A549 treated with ZK216348 at 1 μM for 4 hours (cell line): ENCODE measurements at places on chromosomes 11 and 22. TPM values are rescaled to one million over a fixed set of nuclear protein-coding genes. Genes with fewer than 3 reads are reported as not detected.

The HRAS gene
- 79.3 to 152 TPM (median 149 TPM) in 5 replicates for total RNA-seq

The BIK gene
- total RNA-seq, result 0.81 to 2.1 TPM (median 1.2 TPM) in 5 replicates

The C11orf42 gene
- total RNA-seq, result not detected in 5 replicates

The OR2AT4 gene
- not detected in 5 replicates for total RNA-seq

The SUSD2 gene
- 41.6 to 76.6 TPM (median 72.0 TPM) in 5 replicates for total RNA-seq

The MYO18B gene
- total RNA-seq, result 0.07 to 0.15 TPM in 2 of 5 replicates, not detected in the others

The LGALS12 gene
- total RNA-seq, result not detected in 5 replicates

The H19 gene
- total RNA-seq, result 6.6 to 16.7 TPM (median 12.0 TPM) in 5 replicates

The CHRM4 gene
- 0.33 to 1.3 TPM (median 0.48 TPM) in 5 replicates for total RNA-seq

The F2 gene
- total RNA-seq, result 2.0 to 3.0 TPM (median 2.4 TPM) in 5 replicates

The SLC7A4 gene
- not detected in 5 replicates for total RNA-seq

The SORL1 gene
- 1.3 to 2.0 TPM (median 1.6 TPM) in 5 replicates for total RNA-seq

The TNNI2 gene
- 0.39 TPM in 1 of 5 replicates, not detected in the others for total RNA-seq

The RNF214 gene
- total RNA-seq, result 9.1 to 12.9 TPM (median 10.4 TPM) in 5 replicates

The DEPDC7 gene
- total RNA-seq, result 4.6 to 9.1 TPM (median 7.3 TPM) in 5 replicates

The SPDYC gene
- total RNA-seq, result not detected in 5 replicates

The DEUP1 gene
- total RNA-seq, result not detected in 5 replicates

The JRKL gene
- 3.8 to 7.3 TPM (median 6.0 TPM) in 5 replicates for total RNA-seq

The WNT11 gene
- 0.75 to 2.1 TPM (median 1.5 TPM) in 5 replicates for total RNA-seq

The TESMIN gene
- total RNA-seq, result 2.8 to 7.3 TPM (median 5.1 TPM) in 5 replicates

The TRIM34 gene
- 2.6 to 4.3 TPM (median 3.5 TPM) in 5 replicates for total RNA-seq

The DNAJB7 gene
- not detected in 5 replicates for total RNA-seq

The OR10S1 gene
- total RNA-seq, result not detected in 5 replicates

The ZC3H12C gene
- total RNA-seq, result 5.4 to 11.0 TPM (median 9.2 TPM) in 5 replicates

The MB gene
- total RNA-seq, result 5.5 to 9.1 TPM (median 7.8 TPM) in 5 replicates

The OR4A16 gene
- not detected in 5 replicates for total RNA-seq

The ZNF280B gene
- total RNA-seq, result 0.74 to 1.9 TPM (median 1.5 TPM) in 5 replicates

The FOLR1 gene
- total RNA-seq, result not detected in 5 replicates

The MAP6 gene
- total RNA-seq, result 1.8 to 2.1 TPM (median 1.9 TPM) in 5 replicates

The BTG4 gene
- 0.21 to 0.27 TPM in 2 of 5 replicates, not detected in the others for total RNA-seq

The OR2AG1 gene
- total RNA-seq, result not detected in 5 replicates

The ALDH3B1 gene
- 91.9 to 140 TPM (median 128 TPM) in 5 replicates for total RNA-seq

The ESAM gene
- total RNA-seq, result 7.8 to 14.2 TPM (median 12.0 TPM) in 5 replicates

The PHOX2A gene
- not detected in 5 replicates for total RNA-seq

The EPS8L2 gene
- total RNA-seq, result 64.8 to 145 TPM (median 118 TPM) in 5 replicates

The RIC3 gene
- 1.8 to 3.7 TPM (median 2.9 TPM) in 5 replicates for total RNA-seq

The NTM gene
- total RNA-seq, result not detected in 5 replicates

The OR10A4 gene
- not detected in 5 replicates for total RNA-seq

The IGSF9B gene
- 0.55 to 2.3 TPM (median 2.0 TPM) in 5 replicates for total RNA-seq

The PATE4 gene
- not detected in 5 replicates for total RNA-seq

The FIBP gene
- 62.6 to 93.4 TPM (median 84.9 TPM) in 5 replicates for total RNA-seq

The TSSK2 gene
- total RNA-seq, result not detected in 5 replicates

The HBB gene
- not detected in 5 replicates for total RNA-seq

The MMP8 gene
- not detected in 5 replicates for total RNA-seq

The FAM83F gene
- total RNA-seq, result not detected in 5 replicates

The GUCY1A2 gene
- total RNA-seq, result 0.06 to 0.14 TPM in 2 of 5 replicates, not detected in the others

The UBQLNL gene
- 0.09 TPM in 1 of 5 replicates, not detected in the others for total RNA-seq

The SLC3A2 gene
- total RNA-seq, result 846 to 1,034 TPM (median 998 TPM) in 5 replicates

The SPI1 gene
- total RNA-seq, result 0.32 TPM in 1 of 5 replicates, not detected in the others

The KCNJ1 gene
- total RNA-seq, result not detected in 5 replicates

The OR5B21 gene
- total RNA-seq, result not detected in 5 replicates

The ZDHHC8 gene
- total RNA-seq, result 14.8 to 39.3 TPM (median 32.8 TPM) in 5 replicates

The FADS2 gene
- total RNA-seq, result 263 to 399 TPM (median 322 TPM) in 5 replicates

The FZD4 gene
- 0.87 to 1.4 TPM (median 1.3 TPM) in 5 replicates for total RNA-seq

The LARGE1 gene
- 2.4 to 6.2 TPM (median 3.8 TPM) in 5 replicates for total RNA-seq

The MED15 gene
- 34.6 to 63.6 TPM (median 54.0 TPM) in 5 replicates for total RNA-seq
